ENCODE measurements at places on chromosomes 5 and 9. TPM values are rescaled to one million over a fixed set of nuclear protein-coding genes. Genes with fewer than 3 reads are reported as not detected.

- DNase-seq, result no peak
Observed at GRCh38 chr5:112112346-112112745, 306.7 kb downstream of the EPB41L4A start.

DNA sequence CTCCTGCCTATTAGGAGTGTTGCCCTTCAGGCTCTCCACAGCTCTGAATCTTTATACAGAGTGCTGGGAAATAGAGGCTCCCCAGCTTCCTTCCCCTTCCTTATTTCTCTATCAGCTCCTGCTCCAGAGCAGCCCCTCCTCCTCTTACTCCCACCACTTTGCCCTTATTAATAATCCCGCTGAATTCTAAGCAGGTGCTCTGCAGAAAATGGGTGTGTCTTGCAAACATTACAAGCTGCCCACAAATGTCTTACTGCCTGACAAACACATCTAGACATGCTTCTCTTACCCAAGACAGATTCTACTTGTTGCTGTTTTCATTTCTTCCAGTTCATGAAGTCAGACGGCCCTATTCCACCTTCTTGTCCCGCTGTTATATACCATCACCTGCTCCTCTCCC lies 6.4 kb downstream of the PHF24 start:
- DNase-seq, result no peak

DNA sequence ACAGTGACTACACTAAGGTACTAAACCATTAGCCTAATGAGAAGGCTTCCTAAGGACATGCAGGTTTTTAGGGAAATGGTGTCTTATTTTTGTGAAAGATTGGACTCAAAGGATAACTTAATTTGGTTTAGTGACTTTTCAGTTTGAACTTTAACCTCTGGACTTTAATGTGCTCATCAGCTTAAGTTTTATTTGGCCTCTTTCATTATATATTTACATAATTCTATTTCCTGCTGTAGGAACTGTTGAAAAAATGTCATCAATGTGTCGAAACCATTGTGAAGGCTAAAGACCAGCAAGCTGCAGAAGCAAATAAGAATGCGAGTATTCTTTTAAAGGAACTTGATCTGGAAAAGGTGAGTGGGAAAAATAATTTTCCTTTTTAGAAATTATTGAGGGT lies 34.3 kb upstream of the EIF4EBP3 start:
- no peak for DNase-seq

DNA sequence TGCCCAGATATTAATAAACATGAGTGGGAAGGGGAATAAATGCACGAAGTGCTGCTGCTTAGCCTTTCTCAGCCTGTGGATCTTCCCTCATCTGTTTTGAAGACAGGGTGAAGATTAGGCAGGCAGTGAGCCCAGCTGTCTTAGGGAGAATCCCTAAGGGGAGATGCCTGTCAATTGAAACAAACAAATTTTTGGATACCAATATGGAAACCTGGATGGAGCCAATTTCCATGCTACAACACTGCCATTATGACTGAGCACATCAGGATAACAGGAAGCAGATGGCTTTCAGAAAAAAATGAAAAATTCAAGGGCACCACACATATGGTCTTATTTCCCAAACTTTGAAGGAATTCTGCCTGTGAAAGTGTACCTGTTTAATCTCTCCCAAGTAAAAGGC lies 80.3 kb downstream of the HMHB1 start:
- DNase-seq, result no peak

DNA sequence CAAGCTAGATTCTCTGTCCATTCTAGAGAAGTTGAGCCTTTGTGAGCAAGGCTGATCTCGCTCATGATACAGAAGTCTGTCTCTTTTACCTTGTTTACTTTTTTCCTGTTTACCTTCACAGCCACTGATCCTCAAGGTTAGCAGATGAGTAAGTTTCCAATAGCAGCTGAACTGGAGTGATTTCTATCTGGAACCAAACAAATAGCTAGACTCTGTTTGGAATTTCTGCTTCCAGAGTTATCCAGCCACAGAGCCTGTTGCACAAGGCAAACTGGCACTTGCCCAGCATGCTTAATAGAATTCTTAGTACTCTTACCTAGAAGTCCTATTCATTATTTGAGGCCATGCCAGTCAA lies 12.8 kb upstream of the PANK3 start:
- DNase-seq, result no peak

DNA sequence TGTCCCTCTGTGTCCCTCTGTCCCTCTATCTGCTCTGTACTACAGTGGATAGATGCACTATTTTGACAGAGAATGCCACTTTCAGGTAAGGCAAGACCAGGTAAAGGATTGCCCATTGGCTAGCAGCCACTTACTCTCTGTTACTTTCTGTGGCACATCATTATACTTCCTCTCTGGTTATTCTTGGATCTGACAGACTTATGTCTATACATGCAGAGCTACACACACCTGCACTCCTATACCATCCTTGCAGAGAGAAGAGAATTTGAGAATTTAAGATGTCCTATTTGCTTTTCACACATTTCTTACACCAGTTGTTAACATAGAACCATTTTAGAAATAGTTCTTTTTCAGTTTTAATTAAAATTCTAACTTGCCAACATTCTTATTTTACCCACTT lies 163.7 kb upstream of the SLC12A2 start:
- DNase-seq, result no peak

DNA sequence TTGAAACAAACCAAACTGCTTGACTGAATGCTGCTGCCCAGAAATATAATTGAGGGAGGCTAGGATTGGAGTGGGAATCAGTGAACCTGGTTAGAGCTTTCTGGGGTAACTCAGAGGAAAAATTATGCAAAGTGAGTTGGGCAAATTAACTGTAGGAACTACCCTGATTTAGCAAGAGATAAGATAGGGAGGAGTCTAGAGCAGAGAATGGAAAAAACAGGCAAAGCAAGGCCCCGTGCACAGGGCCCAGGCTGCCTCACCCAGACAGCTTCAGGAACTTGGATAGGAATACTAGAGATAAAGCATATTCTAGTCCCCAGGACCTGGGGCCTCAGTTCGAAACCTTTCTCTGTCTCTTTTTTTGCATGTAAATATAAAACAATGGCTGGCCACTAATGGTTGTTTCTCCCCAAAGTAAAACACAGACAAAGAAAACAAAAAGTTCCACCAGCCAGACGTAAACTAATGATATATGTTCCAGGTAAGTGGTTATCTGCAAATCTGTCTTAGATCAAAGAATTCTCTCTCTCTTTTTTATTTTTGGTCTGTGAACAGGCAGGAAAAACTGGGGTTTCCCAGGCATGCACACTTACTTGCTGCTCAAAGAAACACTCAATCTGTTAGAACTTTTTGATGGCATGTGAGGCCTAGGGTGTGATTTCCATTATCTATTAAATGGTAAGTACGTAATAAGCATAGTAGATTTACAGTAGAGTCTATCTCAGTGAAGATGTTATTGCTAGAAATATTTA lies 168.1 kb upstream of the MAP3K1 start:
- DNase-seq, result no peak

- DNase-seq, result peak; percentile 27
Observed at GRCh38 chr9:137383081-137383783, 39.7 kb downstream of the EXD3 start.

DNA sequence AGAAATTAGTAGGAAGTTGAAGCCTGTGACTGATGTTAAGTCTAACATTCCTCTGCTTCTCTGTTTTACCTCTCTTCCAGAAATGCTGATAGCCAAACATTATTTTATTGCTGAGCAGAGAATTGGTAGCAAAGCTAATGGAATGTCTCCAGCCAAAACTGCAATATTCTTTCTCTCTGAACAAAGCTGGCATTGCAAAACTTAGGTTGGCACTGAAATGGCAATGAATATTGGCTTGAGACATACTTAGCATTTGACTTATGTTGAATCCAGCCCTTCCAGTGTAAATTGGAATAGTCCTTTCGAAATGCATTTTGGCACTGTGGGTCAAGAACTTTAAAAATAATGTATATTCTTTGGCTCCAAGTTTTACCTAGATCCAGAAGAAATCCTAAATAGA lies 21.1 kb downstream of the FAF2 start:
- no peak for DNase-seq

The SHC3 gene
- 1.3 TPM for total RNA-seq

The OR1L4 gene
- not detected for total RNA-seq

The CYSRT1 gene
- 1.9 TPM for total RNA-seq

The OR1J4 gene
- total RNA-seq, result not detected

The RLN2 gene
- total RNA-seq, result 3.6 TPM

The RELL2 gene
- 11.1 TPM for total RNA-seq
